Skeletal muscle cell (primary cell): ENCODE measurements at places on chromosomes 7 and 10.
A peak's percentile ranks its signal among the peaks of the same experiment; 100 is the strongest.

GRCh38 chr10:104325436-104326435 is 12.5 kb downstream of the ITPRIP start:
- DNase-seq = no peak

- DNase-seq = no peak
Measured at GRCh38 chr7:154640266-154640865, 362.6 kb downstream of the PAXIP1 start.

DNA sequence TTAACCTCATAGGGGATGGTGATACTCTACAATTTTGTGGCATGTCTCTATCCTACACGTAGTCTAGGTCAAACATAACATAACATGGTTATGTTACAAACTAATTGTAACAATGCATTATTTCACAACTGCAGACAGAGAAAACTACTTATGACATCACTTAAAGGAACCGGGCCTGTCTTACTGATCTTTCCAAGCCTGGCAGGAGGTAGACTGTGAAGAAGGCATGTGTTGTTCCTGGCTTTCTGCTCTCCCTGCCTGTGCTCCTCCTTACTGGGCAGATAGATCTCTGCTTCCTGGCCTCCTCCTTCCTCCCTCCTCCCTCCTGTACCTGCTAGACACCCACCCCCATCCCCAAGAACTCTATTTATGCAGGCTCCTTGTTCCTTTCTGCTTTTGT is 5.4 kb downstream of the CACNB2 start:
- DNase-seq = peak; percentile 39

DNA sequence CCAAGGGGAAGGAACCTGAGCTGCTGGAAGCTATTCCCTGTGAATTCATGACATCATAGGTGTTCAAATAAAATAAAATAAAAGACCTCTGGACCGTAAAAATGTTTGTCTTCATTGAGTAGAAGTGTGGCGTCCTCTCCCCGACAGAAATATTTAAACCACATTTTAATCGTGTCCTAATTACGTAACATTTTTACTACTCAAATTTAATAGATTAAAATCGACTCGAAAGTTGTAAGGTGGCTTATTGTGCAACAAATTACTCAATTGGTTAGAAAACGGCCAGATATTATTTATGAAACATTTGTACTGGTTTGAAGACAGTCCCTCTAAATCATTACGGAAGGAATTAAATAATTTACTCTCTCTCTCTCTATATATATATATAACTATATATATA is 15.5 kb upstream of the NCAPG2 start:
- DNase-seq = no peak

DNA sequence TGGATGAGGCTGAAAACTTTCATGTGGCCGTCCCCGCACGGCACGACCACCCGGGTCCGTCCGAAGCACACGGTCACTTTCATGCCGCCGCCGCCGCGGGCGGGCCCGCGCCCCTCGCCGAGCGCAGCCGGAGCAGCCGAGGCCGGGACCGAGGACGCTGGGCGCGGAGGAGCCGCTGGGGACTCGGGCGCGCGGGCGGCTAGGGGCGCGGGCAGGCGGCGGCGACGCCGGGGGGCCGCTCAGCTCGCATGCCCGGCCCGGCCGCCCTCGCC is 247 bp downstream of the PARD3 start:
- DNase-seq = no peak

DNA sequence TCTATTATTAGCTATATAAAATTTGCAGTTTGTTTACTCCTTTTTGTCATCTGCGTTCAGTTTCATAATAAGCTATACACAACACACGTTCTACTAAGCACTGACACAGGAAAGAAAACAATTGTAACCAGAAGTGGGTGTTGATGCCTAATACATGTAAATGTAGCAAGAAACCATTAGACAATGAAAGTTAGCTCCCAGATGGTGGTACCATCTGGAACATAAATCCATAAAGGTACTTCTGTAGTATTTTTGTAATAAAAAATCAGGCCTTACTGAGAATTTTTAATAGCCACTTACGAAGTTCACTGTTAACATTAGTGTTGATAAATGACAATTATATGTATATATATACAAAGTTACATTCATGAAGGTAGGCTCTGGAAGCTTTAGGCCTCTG is 194.7 kb downstream of the KCND2 start:
- no peak for DNase-seq

GRCh38 chr10:131792809-131793208 is 108.0 kb upstream of the PPP2R2D start:
- DNase-seq = no peak

DNA sequence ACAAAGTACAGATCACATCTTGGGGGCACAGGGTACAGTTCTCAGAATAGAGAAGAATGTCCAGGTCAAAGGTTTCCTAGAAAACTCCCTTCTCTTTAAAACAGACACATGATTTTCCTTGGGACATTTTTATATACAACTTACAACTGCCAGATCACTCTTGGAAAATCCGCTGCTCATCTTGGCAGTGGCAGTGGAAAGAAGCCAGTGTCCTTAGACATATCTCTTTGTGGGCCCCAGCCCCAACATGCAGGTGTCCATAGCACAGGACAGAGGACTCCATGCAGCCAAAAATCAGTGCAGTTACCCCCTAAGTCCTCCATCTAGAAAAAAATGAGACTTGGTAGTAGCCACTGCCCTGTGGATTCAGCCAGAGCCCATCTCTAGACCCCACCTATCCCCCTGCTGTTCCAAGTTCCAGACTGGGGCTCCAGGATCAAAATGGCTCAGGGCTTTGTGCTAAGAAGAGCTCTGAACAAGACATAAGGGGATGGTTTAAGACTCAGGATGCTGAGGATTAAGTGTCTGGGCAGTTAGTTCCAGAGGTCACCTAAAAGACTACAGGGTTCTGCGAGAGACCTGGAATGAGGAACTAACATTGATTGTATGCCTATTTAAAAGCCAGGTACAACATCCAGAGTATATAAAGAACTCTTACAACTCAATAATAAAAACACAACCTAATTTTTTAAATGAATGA is 34.4 kb downstream of the HIPK2 start:
- no peak for DNase-seq

- peak; percentile 34 for DNase-seq
Measured at GRCh38 chr7:32536585-32536984, 41.3 kb downstream of the AVL9 start.

- DNase-seq = no peak
Measured at GRCh38 chr10:98169379-98169778, 34.9 kb downstream of the R3HCC1L start.

GRCh38 chr10:44389150-44389549 is 4.3 kb upstream of the CXCL12 start:
- DNase-seq = no peak

DNA sequence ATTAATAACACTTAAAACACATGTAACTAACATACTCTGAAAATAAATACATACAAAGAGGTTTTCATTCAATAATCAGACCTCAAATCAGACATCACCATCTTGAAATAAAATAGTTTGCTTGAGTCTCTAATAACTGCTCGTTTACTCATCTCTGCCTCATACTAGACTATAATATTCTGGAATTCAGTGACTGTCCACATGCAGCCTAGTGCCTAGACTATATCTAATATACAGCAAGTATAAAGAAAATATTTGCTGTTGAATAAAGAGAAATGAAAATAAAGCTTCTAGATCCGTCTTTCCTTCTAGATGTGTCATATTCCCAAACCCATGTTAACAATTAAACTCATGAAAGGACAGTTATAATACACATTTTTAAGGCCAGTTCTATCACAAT is 236.3 kb upstream of the LRRN3 start:
- DNase-seq = no peak
